ENCODE measurements at places on chromosomes 1 and 21.

DNA sequence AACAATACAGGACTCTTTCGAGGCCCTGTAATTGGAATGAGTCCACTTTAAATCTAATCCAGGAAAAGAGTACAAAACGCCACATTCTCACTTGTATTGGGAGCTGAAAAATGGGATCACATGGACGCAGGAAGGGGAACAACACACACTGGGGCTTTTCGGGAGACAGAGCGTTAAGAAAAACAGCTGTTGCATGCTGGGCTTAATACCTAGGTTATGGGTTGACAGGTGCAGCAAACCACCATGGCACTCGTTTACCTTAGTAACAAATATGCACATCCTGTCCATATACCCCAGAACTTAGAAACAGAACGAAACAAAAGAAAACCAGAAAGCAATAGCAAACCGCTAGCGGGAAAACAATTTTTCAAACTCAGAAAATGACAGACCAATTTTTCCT, 1532.7 kb upstream of the TPTE start:
- DNase-seq: no peak

- DNase-seq: no peak
These were observed 48.8 kb downstream of the ZFYVE9 start for GRCh38 chr1:52190500-52191252.

DNA sequence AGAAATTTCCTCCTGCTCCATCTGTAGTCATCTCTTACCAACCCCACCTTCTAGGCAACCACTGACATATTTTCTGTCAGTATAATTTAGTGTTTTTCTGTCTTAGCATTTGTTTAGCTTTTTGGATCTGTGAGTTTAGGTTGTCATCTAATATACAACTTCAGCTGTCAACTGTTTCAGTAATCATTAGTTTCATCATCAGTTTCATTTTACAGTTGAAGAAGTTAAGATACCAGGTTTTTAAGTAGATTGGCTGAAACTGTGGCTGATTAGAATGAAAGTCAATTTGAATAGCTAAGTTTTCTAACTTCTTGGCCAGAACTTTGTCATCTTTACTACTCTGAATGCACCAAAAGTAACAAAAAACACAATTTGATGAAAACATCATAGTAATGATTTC, 1957.3 kb downstream of the NCAM2 start:
- no peak for DNase-seq

DNA sequence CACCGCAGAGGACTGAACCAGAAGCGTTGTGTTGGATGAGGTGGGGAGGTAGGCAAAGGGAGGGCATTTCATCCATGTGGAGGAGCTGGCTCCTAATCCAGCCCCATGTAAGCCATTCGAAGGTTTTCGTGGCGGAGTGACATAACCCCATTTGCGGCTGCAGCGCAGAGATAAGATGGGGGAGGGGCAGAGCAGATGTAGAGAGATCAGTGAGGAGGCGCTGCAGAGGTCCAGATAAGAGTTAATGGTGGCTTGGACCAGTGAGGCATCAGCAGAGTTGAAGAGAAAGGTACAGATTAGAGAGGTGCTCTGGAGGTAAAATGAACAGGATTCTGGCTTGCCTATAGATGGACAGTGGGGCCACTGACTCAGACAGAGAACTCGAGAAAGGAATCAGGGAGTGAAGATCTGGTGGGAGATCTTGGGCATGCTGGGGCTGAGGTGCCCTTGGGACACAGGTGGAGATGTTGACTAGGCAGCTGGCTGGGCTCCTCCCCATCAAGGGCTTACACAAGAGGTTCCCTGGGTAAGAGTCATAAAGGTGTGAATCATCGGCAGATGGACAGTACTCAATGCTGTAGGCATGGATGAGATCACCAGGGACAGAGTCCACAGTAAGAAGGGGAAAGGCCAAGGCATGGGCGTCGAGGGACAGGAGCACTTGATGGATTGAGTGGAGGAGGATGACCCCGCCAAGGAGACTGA, 7.8 kb upstream of the PTPRF start:
- peak; percentile 58 for DNase-seq

GRCh38 chr1:8382051-8382505, 64.2 kb downstream of the SLC45A1 start:
- no peak for DNase-seq

DNA sequence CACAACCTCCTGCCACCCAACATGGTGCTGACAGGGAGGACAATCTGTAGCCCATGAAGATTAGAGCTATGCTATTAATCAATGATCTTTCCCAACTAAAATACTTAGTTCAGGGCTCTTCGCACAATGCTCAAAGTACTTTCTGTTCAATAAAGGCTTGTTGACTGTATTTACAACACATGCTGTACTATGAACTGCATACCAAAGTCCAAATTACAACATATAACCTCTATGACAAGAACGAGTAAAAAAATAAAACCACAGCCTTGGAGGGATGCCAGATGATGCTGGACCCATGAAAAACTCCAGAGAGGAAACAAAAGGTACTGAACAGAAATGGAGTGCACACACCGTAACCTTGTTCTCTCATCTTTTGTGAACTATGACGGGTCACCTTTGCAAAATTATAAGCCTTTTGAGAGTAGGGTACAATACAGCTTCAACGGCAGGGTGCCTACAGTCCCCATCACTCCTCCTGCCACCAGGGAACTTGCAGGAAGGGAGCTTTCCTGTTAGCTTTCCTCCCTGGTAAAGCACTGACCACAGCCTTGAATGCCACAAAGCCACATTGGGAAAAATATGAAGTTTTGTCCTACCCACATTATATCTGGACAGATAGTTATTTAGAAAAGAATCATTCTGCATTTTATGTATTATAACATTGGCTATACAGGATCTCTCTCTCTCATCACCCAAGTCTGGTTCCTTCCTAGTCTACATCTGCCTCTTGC, 175.6 kb downstream of the NRIP1 start:
- peak; percentile 80 for DNase-seq

DNA sequence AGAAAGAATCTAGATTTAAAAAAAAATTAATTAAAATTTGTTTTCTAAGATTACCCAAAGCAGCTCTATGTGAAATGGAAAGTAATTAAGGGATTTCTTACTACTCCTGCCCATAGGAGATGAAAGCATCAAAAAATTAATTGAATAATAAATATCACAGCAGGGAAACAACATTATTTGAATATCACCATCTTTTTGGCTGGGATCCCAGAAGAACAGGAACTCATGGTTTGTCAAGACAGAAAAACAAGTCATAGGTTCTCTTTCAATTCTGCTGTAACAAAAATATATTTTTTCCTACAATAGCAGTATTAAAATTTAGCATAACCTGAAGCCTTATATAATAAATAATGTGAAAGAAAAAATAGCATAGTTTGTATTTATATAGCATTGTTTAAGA, 1713.4 kb downstream of the NCAM2 start:
- DNase-seq: no peak

DNA sequence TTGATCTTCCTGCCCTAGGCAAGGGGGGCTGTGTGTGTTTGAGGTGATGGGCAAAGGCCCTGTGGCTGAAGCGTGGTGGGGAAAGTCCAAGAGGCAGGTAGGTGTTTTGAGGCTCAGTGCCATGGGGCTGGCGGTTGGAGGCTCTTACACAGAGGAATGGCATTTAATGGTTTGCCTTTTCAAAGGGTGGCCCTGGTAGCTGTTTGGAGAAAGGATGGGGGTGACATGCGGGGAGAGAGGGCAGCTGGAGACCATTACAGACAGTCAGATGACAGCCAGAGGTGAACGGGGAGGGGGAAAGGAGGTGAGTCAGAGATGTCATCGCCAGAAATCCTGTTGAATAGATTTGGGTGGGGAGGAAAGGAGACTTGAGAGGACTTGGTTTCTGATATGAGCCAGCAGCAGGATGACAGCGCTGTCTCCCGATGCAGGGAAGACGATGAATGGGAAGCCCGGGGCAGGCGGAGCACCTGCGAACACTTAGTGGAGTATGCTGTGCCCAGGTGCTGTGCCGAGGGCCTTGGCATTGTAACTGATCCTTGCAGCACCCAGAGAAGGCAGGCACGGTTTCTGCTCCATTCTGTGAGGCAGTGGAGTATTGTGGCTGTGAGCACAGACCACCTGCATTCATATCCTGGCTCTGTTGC, 56.3 kb downstream of the MAN1C1 start:
- DNase-seq: no peak

GRCh38 chr1:152189657-152190442, 30.8 kb upstream of the RPTN start:
- peak; percentile 60 for DNase-seq

GRCh38 chr1:224669403-224669802, 53.3 kb downstream of the CNIH3 start:
- DNase-seq: no peak

- DNase-seq: no peak
These were observed 8.4 kb upstream of the GSTM3 start for GRCh38 chr1:109749221-109749620.

DNA sequence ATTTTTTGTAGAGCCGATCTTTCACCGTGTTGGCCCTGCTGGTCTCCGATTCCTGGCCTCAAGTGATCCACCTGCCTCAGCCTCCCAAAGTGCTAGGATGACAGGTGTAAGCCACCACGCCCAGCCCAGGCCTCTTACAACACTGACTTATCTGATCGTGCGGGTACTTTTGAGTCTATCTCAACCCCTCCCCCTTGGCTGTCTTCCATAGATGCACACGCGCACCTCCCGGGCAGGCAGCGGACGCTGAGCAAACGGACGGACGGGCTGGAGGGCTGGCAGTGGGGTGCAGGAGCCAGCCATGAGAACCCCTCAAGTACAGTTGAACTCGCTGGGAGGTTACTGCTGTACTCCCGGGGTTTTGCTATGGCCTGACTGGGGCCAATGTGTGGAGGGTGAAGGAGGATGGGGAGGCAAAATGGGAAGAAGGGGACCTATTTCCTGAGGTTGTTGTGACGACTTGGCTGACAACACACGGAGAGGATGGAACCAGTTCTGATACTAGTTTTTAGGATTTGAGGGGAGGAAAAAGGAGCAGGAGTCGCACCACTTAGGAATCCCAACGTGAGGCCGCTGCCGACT, 959 bp downstream of the CD58 start:
- DNase-seq: no peak

DNA sequence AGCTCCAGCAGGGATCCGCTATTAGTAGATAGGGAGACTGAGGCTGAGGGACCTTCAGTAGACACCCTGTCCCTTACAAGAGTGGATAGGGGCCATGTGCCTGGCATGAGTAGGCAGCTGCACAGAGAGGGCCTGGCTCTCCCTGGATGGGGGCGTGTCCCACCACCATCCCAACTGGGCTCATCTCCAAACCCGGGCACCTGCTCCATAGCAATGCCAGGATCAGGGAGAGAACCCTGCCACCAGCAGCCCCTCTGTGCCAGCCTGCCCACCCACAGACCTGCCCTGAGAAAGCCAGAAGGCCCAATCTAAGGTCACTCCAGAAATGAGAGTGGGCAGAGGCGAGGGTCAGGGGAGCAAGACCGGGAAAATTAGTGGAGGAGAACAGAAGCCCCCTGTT, 121.3 kb downstream of the GRIK3 start:
- DNase-seq: no peak

- DNase-seq: peak; percentile 91
These were observed 22.9 kb downstream of the TCP10L start for GRCh38 chr21:32562426-32562825.

DNA sequence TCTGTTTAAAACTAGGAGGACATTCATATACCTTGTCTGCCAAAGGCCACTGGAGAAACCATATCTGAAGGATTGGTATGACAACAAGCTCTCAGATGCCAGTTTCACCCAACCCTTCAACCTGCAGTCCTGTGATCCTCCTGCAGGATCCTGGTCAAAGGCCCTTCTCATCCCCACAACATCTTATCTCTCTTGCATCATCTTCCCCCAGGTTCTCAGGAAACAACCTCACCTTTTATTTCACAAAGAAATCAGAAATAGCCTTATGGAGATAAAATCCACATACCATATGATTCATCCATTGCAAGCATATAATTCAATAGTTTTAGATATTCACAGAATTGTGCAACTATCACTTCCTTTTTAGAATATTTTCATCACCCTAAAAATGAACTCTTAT, 104.0 kb upstream of the DSCAM start:
- DNase-seq: no peak

DNA sequence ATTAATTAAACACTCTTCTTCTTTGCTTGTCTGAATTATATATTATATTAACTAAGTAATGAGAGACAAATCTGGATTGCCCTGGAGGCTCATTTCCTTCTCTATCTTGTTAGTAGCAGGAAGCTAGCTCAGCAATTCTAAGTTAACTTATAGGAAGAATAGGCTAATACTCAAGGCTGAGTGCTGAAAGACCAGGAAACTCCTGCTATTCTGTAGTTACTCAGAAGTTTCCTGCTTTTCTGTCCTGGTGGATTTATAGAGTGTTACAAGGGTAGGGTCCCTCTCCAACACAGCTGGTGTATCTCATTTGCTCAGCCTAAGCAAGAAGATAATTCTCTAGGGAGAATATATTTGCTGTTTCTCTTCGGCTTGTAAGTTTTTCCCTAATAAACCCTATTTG, 29.2 kb downstream of the HSPA13 start:
- no peak for DNase-seq

- DNase-seq: peak; percentile 99
These were observed 1.6 kb upstream of the ENO1 start for GRCh38 chr1:8879922-8880676.

DNA sequence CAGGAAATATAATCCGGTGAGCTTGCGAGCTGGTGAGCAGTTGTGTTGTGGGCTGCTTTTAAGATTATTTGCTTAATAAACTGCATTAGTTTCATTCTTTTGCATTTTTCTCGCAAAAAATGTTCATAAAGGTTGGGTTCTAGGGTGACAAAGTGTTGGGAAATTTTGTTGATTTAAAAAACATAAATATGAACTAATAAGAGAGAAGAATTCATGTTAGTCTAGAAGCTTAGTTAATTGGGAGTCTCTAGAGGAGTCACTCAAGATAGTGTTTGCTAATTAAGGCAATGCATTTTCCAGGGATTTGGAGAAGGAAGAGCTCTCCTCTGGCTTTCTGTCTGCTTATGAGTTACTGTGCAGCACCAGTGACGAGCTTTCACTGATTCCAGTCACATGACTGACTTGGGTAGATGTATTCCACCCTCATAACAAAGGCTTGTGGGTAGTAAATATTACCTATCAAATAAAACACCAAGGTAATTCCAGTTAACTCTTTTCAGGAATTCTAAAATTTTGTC, 417.0 kb downstream of the PTBP2 start:
- no peak for DNase-seq

DNA sequence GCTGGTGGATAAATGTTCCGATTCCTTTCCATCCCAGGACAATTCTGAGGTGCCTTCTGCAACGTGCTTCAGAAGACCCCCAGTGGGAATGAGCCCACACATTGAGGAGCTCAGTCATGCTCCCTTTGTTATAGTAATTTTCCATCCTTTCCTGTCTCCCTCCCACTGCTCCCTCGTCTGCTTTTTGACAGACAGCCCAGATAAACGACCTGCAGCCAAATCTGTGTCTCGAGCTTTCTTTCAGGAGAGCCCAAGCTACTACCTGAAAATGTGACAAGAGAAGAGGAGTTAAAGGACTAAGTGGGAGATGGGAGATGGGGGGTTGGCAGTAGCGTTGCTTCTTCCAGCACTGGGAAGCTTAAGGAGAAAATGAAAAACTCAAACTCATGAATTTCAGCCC, 65.9 kb upstream of the LRRN2 start:
- no peak for DNase-seq

DNA sequence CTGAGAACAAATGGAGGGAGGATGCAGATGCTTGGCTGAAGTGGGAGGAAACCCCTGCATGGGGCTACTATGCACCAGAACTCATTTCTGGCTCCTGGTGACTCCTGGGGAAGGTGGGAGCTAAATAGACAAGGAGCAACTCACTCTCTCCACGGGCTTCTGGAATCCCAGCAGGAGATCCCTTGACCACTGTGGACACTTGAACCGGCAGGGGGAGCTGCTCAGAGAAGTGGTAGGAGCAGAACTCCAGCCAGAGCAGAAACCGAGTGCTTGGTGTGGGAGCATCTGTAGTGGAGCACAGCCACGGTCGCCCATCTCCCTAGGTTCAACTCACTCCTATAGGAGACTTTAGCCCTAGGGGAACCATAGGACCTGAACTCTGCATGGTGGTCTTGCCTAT, 205.6 kb upstream of the GJB5 start:
- no peak for DNase-seq
